ENCODE measurements at places on chromosomes 13 and 19. TPM values are rescaled to one million over a fixed set of nuclear protein-coding genes. Genes with fewer than 3 reads are reported as not detected.

DNA sequence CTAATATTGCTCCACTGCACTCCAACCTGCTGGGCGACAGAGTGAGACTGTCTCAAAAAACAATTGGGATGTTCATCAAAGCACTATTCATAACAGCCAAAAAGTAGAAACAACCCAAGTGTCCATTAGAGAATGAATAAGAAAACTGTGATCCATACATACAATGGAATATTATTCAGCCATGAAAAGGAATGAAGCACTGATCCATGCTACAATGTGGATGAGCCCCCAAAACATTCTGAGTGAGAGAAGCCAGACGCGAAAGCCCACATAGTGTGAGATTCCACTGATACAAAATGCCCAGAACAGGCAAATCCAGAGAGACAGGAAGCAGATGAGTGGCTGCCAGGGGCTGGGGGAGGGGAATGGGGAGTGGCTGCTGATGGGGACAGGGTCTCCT, 16.0 kb downstream of the KLF2 start:
- H3K4me3 ChIP-seq: no peak overlapping the region
- H3K36me3 ChIP-seq: peaks cover 10% of the 10 kb centered on the region
- H3K27me3 ChIP-seq: peaks cover 14% of the 10 kb centered on the region
- peaks cover 68% of the 10 kb centered on the region for H3K4me1 ChIP-seq
- no peak for DNase-seq
- H3K27ac ChIP-seq: peak overlapping the region; percentile 7

Gene ZNF578
- 1.8 TPM for total RNA-seq

Gene INSR
- 0.20 TPM for total RNA-seq

Gene KCNRG
- not detected for total RNA-seq

DNA sequence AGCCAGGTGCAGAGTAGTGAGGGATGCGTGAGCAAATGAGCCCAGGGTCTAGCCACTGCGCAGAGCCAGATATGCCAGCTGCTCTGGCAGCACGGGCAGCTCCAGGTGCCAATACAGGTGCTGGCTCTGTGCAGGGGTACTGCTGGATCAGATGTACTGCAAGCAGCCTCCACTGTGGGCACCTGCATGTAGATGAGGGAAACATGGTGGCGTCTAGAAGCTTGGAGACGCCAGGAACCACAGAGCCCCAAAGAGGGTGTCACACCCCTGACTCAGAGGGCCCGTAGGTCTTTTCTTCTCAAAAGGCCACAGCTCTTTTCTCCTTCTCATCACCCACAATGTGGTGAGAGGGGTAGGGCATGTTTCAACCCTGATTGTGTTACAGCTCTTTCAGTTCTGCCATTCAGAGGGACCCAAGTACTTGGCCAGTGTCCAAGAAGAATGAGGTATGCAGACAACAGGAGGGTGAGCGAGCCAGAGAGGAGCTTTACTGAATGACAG, 244.4 kb upstream of the SLITRK1 start:
- H3K4me3 ChIP-seq: no peak overlapping the region
- DNase-seq: peak; percentile 41
- no peaks in the 10 kb centered on the region for H3K27me3 ChIP-seq
- H3K27ac ChIP-seq: peak overlapping the region; percentile 22
- peaks cover 18% of the 10 kb centered on the region for H3K4me1 ChIP-seq

DNA sequence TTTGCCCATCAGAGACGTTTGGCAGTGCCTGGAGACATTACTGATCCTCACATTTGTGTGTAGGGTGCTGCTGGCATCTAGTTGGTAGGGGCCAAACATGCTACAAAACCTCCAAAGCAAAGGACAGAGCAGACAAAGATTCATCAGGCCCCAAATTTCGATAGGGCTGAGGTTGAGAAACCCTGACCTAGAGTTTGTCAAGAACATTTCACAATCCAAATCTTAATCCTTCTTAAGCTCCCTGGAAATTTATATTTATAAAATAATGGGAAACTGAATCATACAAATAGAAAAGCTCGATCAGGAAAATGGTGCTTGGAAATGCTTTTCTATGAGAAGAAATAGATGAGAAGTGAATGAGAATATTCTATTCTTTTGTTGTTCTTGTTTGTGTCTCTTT, 273.6 kb downstream of the DCT start:
- no peak overlapping the region for H3K27ac ChIP-seq
- H3K4me3 ChIP-seq: no peak overlapping the region
- no peaks in the 10 kb centered on the region for H3K27me3 ChIP-seq
- no peak for DNase-seq
- peaks cover 3% of the 10 kb centered on the region for H3K4me1 ChIP-seq

DNA sequence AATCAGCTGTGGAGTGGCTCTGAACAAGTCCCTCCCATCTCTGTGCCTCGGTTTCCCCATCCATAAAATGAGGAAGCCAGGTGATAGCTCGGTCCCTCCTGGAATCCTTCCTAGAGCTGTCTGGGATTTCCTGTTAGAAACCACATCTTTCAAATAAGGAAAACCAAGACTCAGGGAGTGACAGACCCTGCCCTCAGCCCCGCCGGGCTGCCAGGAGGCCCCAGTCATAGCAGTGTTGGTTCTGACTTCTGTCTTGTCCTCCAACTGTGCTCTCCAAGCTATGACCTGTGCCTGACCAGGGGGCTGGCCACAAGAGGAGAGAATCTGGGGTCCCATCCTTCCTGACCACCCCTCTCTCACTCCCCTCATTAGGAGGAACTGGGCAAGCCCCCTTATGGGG, 1.1 kb upstream of the SHD start:
- no peak for DNase-seq
- H3K27me3 ChIP-seq: peaks cover 33% of the 10 kb centered on the region
- H3K27ac ChIP-seq: no peak overlapping the region
- H3K36me3 ChIP-seq: no peaks in the 10 kb centered on the region
- no peak overlapping the region for H3K4me3 ChIP-seq
- peaks cover 4% of the 10 kb centered on the region for H3K4me1 ChIP-seq

Gene LILRB4
- total RNA-seq: not detected

Data from activated CD8-positive, alpha-beta memory T cell treated with anti-CD3 and anti-CD28 coated beads, Interleukin-2, amount 10 ng/mL, durations not matched to agents 7 days and 5 days (primary cell).